Sigmoid colon (tissue), 7 donors: ENCODE measurements at places on chromosomes 5 and 9. TPM values are rescaled to one million over a fixed set of nuclear protein-coding genes. Genes with fewer than 3 reads are reported as not detected.
A peak's percentile ranks its signal among the peaks of the same experiment; 100 is the strongest.

DNA sequence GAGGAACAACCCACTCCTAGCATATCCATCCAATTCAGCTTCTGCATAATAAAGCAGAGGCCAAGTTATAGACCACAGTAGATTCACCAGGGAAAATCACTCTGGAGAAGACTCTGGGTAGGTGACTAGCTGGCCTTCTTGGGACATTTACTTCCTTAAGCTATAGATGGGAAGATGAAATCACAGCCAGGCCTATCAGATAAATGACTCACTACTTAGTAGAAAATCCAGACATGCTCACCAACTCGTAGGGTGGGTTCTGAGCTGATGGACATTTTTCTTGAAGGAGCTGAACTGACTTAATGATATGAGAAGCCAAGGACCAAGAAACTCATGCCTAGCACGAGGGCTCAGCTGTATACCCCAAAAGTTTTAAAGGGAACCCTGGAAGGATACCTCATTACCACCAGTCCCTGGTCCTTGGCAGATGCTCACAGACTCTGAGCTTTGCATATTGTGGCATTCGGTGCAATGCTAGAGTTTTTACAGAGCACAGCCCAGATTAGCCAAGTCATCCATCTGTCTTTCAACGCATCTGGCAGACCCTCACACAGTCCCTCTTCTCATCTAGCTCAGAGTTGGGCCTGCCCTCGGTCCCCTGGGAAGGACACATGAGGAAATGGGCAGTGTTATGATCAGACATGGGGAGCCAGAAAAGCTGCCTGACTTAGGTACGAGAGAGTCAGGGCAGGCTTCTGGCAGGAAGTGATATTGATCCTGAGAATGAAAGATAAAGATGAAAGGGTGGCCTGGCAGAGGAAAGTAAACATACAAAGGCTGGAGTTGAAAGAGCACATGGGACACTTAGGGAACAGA, 15.0 kb downstream of the ACSL6 start:
- DNase-seq: no peak

DNA sequence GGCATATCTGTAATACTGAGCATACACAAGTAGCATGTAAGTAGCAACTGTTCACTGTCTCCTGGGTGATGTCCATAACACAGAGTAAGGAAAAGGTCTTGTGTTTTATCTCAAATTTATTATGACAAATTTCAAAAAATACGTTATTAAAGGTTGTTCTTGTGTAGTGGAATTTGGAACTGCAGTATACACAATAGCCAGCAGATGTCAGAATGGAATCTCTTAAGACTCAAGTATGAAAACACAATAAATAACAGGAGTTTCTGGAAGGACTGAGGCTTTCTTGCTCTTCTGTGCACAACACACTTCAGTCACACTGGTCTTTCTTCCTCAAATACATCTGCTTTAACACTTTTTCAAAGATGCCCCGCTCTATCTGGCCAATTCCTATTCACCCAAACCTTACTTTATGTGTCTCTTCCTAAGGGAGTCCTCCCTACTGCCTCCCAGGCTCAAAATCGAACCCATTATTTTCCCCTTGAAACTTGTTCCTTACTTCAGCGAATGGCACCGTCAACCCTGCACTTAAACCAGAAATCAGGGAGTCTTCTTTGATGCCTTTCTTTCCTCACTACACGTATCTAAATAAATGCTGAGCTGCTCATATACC, 6.5 kb upstream of the FBXO10 start:
- DNase-seq: no peak

DNA sequence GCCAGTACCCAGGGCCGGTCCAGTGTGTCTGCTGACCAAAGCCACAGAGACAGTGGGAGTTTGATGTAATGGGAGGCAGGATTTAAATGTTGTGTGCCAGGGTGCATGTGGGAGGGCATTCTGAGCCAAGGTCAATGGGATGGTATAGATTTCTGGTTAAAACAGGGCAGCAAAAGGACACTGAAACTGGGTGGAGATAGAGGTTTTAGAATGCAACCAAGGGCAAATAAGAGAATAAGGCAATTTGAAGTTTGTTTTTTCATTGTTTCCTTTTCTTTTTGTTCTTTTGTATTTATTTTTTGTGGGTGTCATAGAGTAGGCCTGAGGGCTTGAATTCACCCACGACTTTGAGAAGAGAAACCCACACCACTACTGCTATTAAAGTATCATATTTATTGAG, 65.5 kb upstream of the CLINT1 start:
- no peak for DNase-seq

DNA sequence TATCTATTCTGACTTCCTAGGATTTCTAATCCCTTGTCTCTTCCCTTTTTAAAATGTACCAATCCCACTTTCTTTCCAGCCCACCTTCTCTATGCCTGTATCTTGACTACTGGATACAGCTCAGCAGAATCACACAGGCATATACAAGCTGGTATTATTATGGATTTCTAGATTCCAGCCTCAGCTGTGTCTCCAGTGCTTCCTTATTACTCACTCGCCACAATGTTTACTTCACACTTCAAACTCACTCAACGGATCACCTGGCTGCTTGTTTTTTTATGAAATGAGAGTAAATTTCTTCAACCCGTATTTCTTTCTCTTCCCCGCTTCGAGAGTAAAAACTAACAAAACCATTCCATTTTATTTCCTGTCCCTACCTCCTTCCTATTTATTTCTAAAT, 38.8 kb downstream of the CWC27 start:
- DNase-seq: no peak

GRCh38 chr5:75059912-75060545, 7.7 kb upstream of the GCNT4 start:
- no peak for DNase-seq

DNA sequence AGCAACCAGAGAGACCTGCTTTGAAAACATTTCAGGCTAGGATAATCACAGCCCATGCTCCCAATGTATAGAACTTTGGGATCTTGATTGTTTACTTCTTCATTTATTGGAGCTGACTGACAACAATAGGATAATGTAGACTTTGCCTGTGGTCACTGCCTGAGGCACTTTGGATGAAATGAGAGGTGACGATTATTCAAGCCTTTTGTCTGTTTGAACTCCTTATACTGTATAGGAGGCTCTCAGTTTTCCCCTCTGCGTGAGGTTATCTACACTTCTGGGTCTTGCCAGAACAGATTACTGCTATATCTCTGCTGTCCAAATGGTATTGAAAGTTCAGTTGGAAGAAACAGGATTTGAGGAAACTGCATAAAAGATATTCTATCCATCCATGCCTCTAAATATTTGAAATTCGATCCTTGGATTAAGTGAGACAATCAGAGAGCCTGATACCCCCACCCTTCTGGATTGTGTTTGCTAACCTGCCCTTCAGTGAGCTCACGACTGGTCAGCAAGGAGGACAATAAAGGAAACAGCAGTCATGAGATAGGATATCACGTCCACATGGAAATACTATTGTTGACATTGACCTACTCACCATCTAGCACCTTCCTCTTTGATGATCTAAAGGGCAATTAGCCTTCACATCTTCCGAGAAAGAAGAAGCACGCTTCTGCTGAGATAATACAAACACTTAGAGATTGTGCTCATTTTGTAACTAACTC, 98.1 kb downstream of the DOCK8 start:
- DNase-seq: no peak

EIF4E1B gene
- total RNA-seq: 0.36 TPM

GNG10 gene
- 94.0 TPM for total RNA-seq

DNA sequence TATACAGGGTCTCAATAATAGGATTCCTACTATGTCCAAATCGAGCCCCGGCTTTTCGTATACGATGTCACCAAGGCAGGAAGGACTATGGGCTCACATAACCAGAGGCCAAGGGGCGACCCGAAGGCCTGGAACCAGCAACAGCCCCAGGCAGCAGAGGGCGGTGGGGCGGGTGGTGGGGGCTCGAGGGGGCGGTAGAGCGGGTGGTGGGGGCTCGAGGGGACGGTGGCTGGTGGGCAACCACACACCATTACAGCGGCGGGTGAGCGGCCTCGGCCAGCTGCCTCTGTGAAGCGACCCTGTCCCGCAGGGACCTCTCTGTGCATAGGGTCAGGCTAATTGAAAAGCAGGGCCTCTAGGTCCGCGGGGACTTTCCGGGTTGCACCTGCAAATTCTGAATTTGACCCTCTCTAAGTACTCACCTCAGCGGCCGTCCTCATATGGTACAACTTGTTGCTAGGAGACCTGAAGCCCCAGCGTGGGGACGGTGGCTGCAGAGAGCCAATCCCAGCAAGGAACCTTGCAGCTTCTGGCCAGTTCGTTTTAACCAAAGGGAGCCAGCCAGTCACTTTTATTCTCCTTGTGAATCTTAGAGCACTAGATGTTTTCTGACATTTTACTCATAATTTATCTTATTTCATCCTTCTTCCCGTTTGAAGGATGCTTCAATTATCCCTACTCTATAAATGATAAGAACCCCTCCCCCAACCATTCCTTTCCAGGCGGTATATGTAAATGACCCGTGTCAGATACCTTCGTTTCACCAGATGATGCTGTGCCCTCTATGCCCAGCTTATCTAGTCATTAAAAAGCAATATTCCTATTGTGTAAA, at the start of gene NME5:
Gene NME5, minus strand, starts transcription at position 480 of the 832 bp plus-strand sequence. CDS start 648 bp downstream, outside the sequence.
- peak; percentile 72 for DNase-seq

GRCh38 chr5:113266913-113267227, 167.9 kb downstream of the TSSK1B start:
- DNase-seq: no peak

DNA sequence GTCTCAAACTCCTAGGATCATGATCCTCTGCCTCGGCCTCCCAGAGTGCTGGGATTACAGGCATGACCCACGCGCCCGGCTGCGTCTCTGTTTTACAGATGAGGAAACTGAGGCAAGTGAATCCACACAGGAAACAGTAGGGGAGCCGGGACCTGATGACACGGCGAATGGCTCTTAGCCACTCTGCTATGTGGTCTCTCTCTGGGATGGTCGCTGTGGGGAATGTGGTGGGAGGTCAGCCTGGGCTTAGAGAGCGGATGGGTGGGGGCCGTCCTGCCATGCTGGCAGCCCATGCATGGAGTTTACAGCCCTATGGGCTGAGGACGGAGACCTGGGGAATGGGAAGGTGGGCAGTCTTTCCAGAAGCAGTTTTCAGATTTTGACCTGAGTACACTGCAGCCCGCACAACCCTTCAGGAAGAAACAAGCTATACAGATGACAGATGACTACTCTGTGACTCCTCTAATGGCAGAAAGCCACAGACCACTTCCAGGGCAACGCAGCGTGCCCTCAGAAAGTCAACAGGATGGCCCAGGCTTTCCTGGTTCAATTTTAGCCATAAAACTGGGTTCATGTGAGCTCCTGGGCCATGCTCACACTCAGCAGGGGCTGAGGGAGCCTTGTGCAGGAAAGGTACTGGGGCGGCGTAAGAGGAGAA, 136.1 kb upstream of the RAPGEF1 start:
- DNase-seq: no peak

GRCh38 chr5:174533751-174534241, 190.6 kb upstream of the MSX2 start:
- no peak for DNase-seq

GRCh38 chr5:62283861-62284260, 22.1 kb upstream of the KIF2A start:
- DNase-seq: no peak

TICAM2 gene
- total RNA-seq: 0.99 TPM

EFNA5 gene
- total RNA-seq: 9.2 TPM

- DNase-seq: no peak
These were observed 39.4 kb downstream of the KLF9 start for GRCh38 chr9:70374962-70375618.

DNA sequence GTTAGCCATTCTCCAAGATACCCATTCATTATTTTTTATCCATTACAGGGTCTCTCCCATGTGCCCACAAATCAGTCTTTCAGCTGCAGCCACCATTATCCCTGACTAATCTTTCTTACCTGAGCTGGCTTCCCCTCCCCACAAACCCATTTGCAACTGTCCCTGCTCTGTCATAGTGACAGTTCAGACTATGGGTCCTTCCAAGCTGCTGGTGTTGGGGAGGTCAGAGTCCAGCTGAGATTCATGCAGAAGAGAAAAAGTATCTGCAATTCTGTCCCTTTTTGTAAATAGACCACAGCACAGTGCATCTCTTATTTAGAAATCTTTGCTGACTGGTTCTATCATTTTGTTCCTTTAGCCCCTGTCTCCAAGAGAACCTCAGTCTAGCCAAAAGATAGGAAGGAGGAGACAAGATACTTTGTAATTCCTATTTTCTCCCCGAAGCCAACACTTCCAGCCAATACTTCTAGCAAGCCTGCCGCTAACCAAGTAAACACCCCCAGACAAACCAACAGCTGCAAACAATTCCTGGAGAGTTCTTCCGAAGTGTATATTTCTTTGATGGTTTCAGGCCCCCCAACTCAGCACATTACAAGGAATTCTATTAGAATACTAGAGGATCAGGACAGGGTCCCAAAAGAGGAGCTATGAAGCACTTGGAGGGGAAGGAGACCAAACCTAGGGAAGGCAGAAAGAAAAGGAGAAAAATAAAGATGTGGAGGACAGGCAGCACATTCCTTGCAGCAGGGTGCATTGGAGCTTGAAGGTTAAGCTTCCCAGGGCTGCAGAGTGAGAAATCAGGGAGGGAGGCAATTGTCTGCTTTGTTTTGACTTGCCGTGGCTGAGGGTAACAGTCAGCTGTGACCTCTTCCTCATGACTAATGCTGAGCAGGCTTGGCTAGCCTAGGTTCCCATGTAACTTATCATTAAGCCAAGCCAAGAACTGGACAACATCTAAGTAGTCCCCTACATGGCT, 148.5 kb downstream of the SGCD start:
- peak; percentile 84 for DNase-seq
